Fibroblast of the aortic adventitia (primary cell): ENCODE measurements at places on chromosomes 6 and 20. TPM values are rescaled to one million over a fixed set of nuclear protein-coding genes. Genes with fewer than 3 reads are reported as not detected.

The SNX21 gene
- total RNA-seq: 88.8 and 90.7 TPM in 2 replicates

The CGAS gene
- total RNA-seq: 5.4 and 7.2 TPM in 2 replicates

The SMLR1 gene
- total RNA-seq: not detected in 2 replicates

The ZNF391 gene
- total RNA-seq: 1.4 and 3.0 TPM in 2 replicates

The GABRR2 gene
- total RNA-seq: 0.09 TPM in 1 of 2 replicates, not detected in the other

The HLA-DMB gene
- total RNA-seq: 0.09 TPM in 1 of 2 replicates, not detected in the other

The BPIFA3 gene
- total RNA-seq: not detected in 2 replicates

The SLC26A8 gene
- total RNA-seq: 0.18 TPM in 1 of 2 replicates, not detected in the other

The LYRM4 gene
- total RNA-seq: 20.9 and 21.2 TPM in 2 replicates

The IL17F gene
- total RNA-seq: not detected in 2 replicates

The MMUT gene
- 27.1 and 27.4 TPM in 2 replicates for total RNA-seq

The GUCA1A gene
- not detected in 2 replicates for total RNA-seq

The DPPA5 gene
- total RNA-seq: not detected in 2 replicates

The TPX2 gene
- total RNA-seq: 6.2 and 91.1 TPM in 2 replicates

The LPIN3 gene
- 3.4 and 5.3 TPM in 2 replicates for total RNA-seq

The PPDPF gene
- 35.3 and 97.0 TPM in 2 replicates for total RNA-seq

The ZNF311 gene
- total RNA-seq: 1.3 and 2.5 TPM in 2 replicates

The HLA-DRB1 gene
- 0.09 and 0.90 TPM in 2 replicates for total RNA-seq

The COL20A1 gene
- not detected in 2 replicates for total RNA-seq

The LAMA2 gene
- total RNA-seq: 99.1 and 103 TPM in 2 replicates

The MYMX gene
- not detected in 2 replicates for total RNA-seq

The TSBP1 gene
- total RNA-seq: not detected in 2 replicates

The POU5F1 gene
- not detected in 2 replicates for total RNA-seq

The OGFR gene
- 31.0 and 46.4 TPM in 2 replicates for total RNA-seq

The CNBD2 gene
- 2.2 and 4.5 TPM in 2 replicates for total RNA-seq

The PRKN gene
- total RNA-seq: 2.0 and 4.0 TPM in 2 replicates

The TREM1 gene
- 0.36 TPM in 1 of 2 replicates, not detected in the other for total RNA-seq

The TMEM217 gene
- 0.09 TPM in 1 of 2 replicates, not detected in the other for total RNA-seq

The GPX5 gene
- total RNA-seq: not detected in 2 replicates

The MAP3K7 gene
- total RNA-seq: 28.8 and 36.0 TPM in 2 replicates

The HDGFL1 gene
- not detected in 2 replicates for total RNA-seq

The RIMS4 gene
- total RNA-seq: 0.27 and 0.41 TPM in 2 replicates

The CST7 gene
- not detected in 2 replicates for total RNA-seq

The FLRT3 gene
- 0.54 and 5.9 TPM in 2 replicates for total RNA-seq

The CALHM6 gene
- 0.18 and 1.6 TPM in 2 replicates for total RNA-seq

The ADGRF1 gene
- total RNA-seq: not detected in 2 replicates

The ERMARD gene
- 15.0 and 18.3 TPM in 2 replicates for total RNA-seq

The C2 gene
- total RNA-seq: 4.4 and 48.2 TPM in 2 replicates

The ZBTB2 gene
- 1.4 and 14.0 TPM in 2 replicates for total RNA-seq

The PRPF6 gene
- 55.4 and 120 TPM in 2 replicates for total RNA-seq

The FAM217A gene
- not detected in 2 replicates for total RNA-seq

The STX11 gene
- 0.16 and 3.5 TPM in 2 replicates for total RNA-seq

The LY6G6C gene
- not detected in 2 replicates for total RNA-seq

The LKAAEAR1 gene
- 0.36 TPM in 1 of 2 replicates, not detected in the other for total RNA-seq

The SLC25A27 gene
- 6.2 and 27.3 TPM in 2 replicates for total RNA-seq

The CGA gene
- not detected in 2 replicates for total RNA-seq

The ARMH2 gene
- not detected in 2 replicates for total RNA-seq

The NR2E1 gene
- not detected in 2 replicates for total RNA-seq

The ARFGEF3 gene
- total RNA-seq: 0.08 and 0.09 TPM in 2 replicates

The BTN1A1 gene
- not detected in 2 replicates for total RNA-seq

The UTRN gene
- total RNA-seq: 211 and 281 TPM in 2 replicates

The DNAH8 gene
- total RNA-seq: 0.08 TPM in 1 of 2 replicates, not detected in the other
